ENCODE measurements at places on chromosomes 6 and 20.

GRCh38 chr6:165663736-165664558 lies 906 bp upstream of the PDE10A start:
- DNase-seq, result no peak

GRCh38 chr20:44776980-44777379 lies 31.3 kb downstream of the KCNK15 start:
- no peak for DNase-seq

DNA sequence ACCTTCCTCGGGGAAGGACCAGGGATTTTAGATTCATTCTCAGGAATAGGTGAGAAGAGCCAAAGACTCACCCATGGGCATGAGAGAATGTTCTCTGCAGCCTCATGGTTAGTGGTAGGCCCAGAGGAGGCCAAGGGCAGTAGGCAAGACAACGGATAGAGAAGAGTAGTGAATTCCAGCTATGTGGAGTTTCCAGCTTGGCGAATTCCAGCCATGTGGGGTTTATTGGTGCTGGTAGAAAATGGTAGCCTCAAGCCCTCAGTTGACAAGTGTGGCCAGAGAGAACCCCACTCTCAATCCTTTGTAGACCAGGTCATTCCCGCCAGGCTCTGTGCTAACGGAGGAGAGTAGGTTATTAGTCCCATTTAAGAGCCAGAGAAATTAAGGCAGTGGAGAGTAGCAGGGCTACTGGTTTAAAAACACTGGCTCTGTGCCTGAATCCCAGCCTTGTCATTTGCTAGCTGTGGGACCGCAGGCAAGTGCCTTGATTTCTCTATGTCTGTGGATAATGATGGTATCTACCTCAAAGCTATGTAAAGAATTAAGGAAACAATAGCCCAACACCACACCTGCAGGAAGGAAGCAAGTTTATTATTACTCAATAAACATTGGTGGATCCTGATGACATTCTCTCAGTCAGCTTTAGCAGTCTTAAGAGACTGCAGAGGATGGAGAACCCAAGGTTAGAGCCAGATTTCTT lies 2.0 kb upstream of the SLC9A8 start:
- DNase-seq, result no peak

DNA sequence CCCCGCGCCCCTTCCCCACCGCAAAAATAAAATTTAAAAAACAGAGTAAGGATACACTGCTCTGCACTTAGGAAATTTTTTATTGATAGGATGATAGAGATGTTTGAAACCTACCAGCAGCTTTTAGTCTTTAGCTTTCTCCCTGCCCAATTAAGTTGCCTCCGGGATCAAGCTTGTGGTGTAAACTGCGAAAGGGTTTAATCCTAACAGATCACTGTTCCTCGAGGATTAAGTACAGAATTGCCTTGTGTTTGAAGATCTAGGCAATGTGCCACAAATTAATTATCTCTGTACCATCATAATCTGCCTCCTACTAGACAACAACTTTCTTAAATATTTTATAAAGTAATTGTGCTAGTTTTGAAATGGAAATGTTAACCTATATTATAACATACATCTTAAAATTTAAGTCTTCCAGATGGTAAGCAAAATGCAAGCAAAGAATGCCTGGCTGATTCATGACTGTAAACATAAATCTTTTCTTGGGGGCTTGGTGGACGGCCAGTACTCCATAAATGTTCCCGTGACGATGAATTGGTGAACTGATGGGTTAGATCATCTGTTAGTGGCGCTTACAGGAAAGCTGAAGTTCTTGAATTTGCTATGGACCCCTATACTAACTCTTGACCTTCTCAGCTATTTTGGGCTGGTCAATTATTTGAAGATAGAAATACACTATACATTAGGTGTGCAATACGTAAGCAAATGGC lies 58.0 kb upstream of the ARHGAP18 start:
- no peak for DNase-seq

GRCh38 chr20:9741996-9742395 lies 96.9 kb downstream of the PAK5 start:
- DNase-seq, result no peak

DNA sequence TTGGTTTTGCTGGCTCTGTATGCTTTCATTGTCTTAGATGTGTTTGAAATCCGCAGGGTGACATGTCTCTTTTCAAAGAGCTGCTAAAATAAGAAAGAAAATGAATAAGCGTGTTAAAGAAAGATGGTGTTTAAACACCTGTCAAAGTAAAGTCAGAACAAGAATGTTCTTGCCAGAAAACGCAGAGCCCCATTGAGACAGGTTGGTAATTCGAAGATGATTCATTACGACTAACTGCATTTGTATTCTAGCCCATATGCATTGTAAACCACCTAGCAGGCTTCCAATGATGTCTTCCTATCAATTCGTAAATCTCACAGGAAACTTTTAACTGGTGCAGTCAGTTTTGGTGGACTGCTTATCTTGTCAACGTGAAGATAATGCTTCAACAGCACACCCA lies 16.8 kb downstream of the PHACTR2 start:
- no peak for DNase-seq

DNA sequence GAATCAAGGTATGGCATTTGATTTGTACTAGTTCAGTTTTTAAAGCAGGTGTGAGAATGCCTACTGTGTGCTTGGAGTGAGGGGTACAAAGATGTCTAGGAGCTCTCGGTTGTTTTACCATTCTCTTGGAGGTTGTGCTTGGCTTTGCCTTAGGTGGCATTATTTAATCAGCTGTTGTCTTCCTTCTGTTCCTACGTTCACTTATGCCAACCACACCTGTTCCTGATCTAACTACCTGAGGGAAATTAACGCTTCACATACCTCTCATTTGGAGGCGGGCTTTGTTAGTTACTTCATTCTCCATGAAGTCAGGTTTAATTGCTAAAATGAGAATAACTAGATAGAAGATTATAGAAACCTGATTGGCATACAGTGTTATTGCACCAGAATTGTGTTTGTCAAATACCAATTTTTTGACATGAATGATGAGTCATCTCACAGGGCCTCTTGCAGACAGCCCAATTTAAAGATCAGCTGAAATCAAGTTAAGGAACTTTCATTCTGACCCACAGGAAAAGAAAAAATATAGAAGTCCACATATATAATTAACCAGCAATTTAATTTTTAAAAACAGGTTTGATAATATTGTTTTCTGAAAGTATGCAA lies 24.8 kb upstream of the PBOV1 start:
- DNase-seq, result no peak

- no peak for DNase-seq
Measured at GRCh38 chr6:168218785-168219566, 100.6 kb downstream of the DACT2 start.

DNA sequence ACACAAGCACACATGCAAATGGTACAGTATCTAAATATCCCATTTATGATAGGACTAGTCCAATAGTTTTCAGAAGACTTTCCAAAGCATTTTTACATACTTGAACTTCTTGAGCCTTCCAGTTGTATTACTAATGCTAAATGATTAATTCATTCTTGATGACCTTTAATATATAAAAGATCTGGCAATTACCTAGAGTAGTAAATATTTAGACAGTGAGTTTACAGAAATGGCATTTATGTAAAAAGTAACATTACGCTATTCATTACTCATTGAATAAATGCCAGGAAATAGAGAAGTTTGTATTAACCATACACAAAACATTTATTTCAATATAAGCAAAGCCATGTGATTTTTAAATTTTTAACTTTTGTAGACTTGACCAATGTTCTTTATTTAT lies 158.8 kb downstream of the DST start:
- DNase-seq, result no peak

DNA sequence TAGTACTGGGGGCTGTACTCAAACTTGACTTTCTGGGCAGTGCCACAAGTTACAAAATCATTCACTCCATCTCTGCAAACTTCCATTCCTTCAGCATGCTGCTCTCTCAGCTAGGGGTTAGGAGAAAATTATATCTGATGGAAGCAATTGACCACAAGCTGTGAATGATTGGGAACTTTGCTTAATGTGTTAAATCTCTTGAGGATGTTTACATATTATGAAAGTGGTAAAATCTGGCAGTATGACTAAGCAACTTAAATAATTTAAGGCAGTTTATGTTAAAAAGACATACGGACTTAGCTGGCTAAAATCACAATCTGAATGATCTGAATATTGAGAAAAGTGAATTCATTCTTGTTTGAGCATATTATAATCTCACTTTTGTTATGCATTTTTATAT lies 415.0 kb downstream of the PHF3 start:
- no peak for DNase-seq

- no peak for DNase-seq
Measured at GRCh38 chr20:49179368-49180277, 8.5 kb downstream of the STAU1 start.

DNA sequence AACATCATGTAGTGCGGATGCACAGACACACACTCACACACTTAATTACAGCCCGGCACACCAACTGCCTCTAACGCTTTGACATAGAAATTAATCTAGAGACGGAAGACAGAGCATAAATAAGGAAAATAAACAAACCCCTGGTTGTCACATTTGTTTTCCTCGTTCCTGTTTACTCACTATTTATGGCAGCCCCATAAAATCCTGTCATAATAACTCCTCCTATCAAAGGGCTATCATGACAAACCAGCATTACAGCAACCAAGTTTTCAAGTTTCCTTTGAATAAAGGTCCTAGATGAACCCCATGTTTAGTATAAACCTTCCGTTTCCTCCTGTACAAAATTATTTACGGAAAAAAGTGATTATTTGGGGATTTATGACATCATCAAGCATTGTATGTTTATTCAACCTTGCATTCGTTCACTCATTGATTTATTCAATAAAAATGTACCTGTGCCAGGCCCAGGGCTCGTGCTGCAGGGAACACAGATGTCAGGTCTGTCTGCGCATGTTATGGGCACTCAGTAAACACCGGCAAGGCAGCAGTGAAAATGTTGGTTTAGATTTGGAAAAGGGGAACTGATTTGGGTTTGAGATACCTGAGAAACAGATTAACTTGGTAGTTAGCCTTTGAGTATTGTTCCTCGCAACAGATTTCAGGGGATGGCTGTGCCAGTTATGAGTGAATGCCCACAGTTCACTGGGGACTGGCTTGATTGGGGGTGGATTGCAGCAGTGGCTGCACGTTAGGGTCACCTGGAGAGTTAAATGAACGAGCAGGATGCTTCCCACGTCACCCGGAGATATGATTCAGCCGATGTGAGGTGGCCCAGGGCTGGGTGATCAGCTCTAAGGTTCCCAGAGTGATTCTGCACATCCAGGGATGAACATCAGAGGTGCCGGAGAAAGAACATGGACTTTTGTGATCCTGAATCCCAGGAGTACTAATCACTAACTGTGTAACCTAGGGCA lies 295.3 kb upstream of the FOXQ1 start:
- DNase-seq, result no peak

- DNase-seq, result no peak
Measured at GRCh38 chr20:4100679-4101078, 85.3 kb upstream of the RNF24 start.

GRCh38 chr6:56243518-56244070 lies 3.8 kb downstream of the COL21A1 start:
- no peak for DNase-seq

DNA sequence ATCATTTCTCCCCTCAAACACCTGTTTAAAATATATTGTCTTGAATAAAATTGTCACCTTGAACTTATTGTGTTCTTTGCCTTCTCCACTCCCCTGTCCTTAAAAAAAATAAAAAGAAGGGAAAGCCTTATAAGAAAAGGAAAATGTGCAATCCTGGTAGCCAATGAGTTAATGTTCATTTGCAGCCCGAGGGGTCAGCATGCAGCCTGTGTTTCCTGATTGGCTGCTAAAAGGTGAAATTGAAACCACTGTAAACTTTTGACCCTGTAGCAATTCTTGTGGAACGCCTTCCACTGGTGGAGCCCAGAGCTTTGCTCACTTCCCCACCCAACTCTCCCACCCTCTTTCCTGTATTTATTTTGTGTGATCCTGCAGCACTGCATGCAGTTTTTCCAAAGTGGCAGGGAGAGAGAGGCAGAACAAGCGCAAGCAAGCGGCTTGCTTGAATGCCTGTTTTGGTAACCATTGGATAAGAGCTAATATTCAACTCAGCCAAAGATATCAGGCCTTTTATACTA lies 74.9 kb downstream of the NCOA3 start:
- DNase-seq, result peak; percentile 29

DNA sequence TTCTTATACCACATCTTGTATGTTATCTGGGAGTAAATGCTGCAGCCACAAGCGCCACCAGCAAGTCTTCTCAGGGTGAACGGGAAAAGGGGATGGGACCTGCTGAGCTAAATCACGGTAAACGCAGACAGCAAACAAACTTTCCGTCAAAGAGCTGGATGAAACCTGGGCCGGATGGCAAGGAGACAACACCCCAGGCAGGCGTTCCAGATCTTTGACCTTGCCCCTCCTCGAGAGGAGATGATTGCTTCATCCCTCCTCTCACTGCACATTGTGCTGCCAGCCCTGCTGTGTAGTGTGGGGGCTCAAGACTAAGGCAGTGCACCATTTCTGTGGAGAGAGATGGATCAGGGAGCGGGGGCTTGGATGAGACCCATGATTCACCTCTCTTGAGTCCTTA lies 9.8 kb downstream of the RAET1E start:
- no peak for DNase-seq

- DNase-seq, result no peak
Measured at GRCh38 chr6:70846207-70846835, 110.5 kb downstream of the B3GAT2 start.

GRCh38 chr20:41989935-41990635 lies 371.9 kb upstream of the CHD6 start:
- DNase-seq, result no peak

GRCh38 chr6:96468681-96469224 lies 52.9 kb upstream of the UFL1 start:
- no peak for DNase-seq

DNA sequence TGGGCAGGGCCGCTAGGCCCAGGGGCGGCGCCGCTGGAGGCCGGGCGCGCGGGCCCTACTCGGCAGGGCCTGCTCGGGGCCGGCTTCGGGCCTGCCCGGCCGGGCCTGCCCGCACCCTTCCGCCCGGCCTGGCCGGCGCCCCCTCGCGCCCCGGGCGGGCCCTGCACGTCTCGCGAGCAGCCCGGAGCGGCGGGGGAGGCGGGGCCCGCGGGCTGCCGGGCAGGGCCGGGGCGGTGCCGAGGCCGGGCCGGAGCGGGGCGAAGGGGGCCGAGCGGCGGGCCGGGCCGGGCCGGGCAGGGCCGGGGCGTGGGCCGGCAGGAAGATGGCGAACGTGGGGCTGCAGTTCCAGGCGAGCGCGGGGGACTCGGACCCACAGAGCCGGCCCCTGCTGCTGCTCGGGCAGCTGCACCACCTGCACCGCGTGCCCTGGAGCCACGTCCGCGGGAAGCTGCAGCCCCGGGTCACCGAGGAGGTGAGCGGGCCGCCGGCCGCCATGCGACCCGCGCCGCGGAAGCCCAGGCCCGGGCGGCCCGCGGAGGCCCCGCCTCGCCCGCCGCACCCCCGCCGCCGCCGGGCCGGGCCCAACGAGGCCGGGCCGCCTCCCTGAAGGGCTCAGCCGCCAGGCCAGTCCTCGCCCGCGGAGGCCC lies at the start of gene NPEPL1:
NPEPL1 (plus strand) TSS at position 222 of the 647 bp plus-strand sequence; CDS start at position 323, 101 bp downstream.
- peak; percentile 83 for DNase-seq

- DNase-seq, result no peak
Measured at GRCh38 chr6:146582857-146583256, 15.9 kb upstream of the ADGB start.

DNA sequence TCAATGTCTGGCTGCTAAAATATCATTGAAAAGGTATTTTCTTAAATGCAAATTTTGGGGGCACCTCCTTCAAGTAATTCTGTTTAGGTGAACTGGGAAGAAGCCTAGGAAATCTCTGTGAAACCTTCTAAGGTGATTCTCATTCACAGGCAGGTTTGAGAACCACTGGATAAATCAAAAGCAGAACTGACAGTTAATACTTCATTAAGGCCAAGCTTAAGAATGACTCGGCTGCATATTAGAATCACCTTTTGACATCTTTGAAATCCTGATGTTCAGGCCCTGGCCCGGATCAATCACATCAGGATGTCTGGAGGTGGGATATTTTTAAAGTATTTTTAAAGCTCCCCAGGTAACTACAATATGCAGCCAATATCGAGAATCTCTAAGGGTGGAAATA lies 50.6 kb downstream of the FKBP1C start:
- no peak for DNase-seq

Measured in GM06990 (cell line).